ENCODE measurements at places on chromosomes 11 and 22. TPM values are rescaled to one million over a fixed set of nuclear protein-coding genes. Genes with fewer than 3 reads are reported as not detected.

GRCh38 chr11:115921540-115921939 lies 417.3 kb upstream of the CADM1 start:
- no peak for DNase-seq

DNA sequence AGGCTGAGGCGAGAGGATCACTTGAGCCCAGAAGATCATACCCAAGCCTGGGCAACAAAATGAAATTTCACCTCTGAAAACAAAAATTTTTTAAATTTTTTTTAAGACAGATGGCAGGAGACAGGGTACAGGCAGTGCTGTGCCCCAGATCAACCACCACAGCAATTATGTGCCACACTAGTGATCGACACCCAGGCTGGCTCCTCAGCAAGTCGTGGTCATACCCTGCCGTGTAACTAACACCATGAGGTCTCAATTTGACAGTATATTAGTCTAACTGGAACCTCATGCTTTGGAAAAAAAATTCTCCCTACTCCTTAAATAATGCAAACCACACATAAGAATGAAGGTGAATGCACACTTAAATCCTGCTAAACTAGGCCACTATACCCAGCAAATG lies 8.3 kb downstream of the SF3A1 start:
- DNase-seq, result no peak

DNA sequence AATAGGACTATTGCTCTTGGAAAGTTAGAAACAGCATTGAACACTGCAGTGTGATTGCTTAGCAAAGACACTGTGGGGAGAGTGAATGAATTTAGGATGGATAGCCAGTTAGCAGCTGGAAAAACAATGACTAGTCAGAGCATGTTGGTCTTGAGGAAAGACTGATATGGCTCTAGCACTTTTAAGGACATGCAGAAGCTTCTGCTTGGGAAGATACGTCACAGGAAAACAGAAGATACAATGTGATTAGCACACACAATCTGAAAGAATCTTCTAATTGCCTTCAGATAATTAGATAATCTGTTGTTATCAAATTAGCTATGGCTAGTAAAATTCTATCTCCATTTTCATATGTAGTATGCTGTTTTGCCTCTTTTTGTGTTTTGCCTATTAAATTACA lies 530.7 kb upstream of the CHORDC1 start:
- DNase-seq, result no peak

DNA sequence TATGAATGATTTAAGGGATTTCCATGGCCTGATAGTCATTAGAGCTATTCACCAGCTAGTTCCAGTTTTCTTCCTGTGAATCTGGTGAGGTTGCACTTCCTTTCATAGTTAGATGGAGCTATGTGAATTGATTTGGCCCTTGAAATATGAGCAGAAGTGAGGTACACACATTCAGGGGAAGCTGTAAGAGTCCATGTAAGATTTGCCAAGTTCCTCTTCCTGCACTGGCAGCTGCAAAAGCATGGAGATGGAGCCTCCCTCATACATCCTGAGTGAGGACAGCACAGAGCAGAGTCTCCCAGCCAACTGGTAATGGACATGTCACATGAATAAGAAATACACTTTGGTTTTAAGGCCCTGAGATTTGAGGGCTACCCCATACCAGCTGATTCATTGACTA lies 111.7 kb downstream of the CD44 start:
- DNase-seq, result no peak

DNA sequence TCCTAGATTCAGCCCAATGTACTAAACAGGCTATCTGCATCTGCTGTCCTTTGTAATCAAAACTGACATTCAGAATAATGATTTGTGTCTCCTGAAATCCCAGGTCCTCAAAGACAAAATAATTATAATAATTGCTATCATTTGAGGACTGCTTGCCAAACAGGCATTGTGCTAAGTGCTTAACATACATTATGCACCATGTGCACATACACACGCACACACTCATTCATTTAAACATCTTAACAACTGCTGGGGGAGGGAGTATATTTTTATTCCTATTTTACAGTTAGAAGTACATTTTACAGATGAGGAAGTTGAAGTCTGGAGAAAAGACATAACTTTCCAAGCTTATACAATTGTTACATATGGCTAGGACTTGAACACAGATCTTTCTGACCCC lies 308.0 kb upstream of the ZC3H12C start:
- DNase-seq, result no peak

DNA sequence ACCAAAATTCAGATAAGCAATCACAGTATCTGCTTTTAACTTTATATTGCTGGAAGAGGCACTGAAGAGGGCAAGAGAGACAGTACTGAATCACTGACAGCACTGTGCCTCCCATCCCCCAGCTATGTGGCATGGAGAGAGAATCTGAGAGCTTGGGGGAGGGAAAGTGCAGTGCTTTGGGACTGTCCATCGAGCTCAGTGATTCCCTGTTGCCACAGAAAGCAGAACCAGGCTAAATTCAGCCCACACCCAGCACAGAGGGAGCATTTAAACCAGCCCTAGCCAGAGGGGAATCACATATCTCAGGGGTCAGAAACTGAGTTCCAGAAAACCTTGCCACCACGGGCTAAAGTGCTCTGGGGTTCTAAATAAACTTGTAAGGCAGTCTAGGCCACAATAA lies 44.3 kb downstream of the KCNQ1 start:
- no peak for DNase-seq

GRCh38 chr11:66524304-66525040 lies 14.0 kb downstream of the BBS1 start:
- no peak for DNase-seq

Gene ADSL
- total RNA-seq, result 107 TPM

Gene ABTB2
- 22.7 TPM for total RNA-seq

Gene BBOX1
- not detected for total RNA-seq

Gene WT1
- total RNA-seq, result 15.9 TPM

Gene RIBC2
- total RNA-seq, result 2.9 TPM

Gene SYT9
- total RNA-seq, result 3.7 TPM

Gene OR4B1
- total RNA-seq, result not detected

Gene POLR2L
- 673 TPM for total RNA-seq

Gene GGT1
- 2.6 TPM for total RNA-seq

Gene MIF
- total RNA-seq, result 936 TPM

Data from Panc1 (cell line).